ENCODE measurements at places on chromosomes 7 and 10.

- DNase-seq, result no peak
These were observed 501.5 kb downstream of the ARL4A start for GRCh38 chr7:13188922-13189321.

DNA sequence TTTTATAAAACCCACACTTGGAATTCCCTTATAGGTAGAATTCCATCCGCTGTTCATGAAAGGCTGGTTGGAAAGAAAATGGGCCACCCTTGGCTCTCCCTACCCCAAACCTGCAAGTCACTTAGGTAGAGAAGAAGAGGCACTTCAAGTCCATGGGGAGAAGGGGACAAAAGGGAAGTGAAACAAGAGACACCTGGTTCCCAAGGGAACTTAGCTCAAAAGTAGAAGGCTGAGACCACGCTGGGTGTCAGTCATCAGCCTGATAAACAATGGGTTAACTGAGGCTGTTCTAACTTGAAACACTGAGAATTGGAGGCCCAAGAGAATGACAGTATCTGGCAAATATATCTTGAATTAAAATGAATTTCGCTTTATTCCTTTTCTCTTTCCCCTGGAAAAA is 330.8 kb upstream of the NFE2L3 start:
- no peak for DNase-seq

DNA sequence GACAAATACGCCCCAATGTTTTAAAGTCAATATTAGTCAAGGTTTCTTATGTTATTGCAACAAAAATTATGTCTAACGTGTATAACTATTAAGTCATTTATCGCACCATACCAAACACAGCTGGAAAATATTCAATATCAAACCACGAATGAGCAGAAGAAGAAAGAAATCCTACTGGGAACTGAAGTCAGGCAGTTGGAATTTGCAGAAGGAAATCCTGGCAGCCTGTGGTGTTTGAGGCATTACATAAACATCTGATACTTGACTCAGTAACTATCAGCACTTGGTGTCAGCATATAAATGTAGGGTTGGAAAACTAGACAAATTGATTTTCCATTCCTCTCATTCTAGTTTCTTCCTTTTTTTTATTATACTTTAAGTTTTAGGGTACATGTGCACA is 83.4 kb upstream of the NUPR2 start:
- DNase-seq, result no peak

GRCh38 chr10:31808258-31809218 is 120.1 kb downstream of the ARHGAP12 start:
- peak; percentile 79 for DNase-seq

DNA sequence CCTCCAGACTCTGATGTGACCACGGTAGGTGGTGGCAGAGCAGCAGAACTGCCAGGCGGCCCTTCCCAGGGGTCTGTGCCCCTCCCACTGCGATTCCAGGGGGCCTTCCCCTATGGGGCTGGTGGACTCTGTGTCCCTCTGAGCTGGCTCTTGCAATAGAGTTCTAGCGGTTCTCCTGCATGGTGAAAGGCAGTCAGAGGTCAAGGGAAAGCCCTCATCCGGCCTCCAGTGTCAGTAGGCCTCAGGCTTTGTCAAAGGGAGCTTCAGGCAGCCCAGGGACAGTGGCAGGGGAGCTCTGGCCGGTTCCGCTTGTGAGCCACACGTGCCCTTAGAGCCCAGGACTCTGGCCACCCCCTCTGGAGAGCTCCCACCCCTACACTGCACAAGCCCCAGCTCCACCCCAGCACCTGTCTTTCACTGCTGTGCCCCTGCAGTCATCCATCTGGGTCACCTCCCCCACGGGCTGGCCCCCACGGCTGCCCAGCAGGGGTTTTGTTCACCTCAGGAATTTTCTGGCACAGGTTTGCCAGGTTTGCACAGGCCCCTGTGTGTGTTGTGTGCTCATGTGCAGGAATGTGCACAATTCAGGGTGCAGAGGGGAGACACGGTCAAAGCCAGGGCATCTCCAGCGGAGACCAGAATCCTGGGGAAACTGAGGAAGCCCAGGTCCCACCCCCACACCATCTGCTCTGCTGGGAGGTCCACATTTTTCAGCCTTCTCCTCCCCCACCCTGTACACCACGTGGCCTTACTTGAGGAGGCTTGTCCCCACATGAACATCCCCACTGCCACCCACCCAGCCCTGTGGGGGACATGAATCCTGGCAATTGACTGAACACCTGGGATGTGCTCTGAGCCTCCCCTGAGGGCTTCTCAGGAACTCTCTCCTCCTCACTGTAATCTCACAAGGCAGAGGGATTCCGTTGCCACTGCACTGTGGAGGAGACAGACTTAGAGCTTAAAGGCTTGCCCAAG is 23.8 kb downstream of the C10orf105 start:
- no peak for DNase-seq

DNA sequence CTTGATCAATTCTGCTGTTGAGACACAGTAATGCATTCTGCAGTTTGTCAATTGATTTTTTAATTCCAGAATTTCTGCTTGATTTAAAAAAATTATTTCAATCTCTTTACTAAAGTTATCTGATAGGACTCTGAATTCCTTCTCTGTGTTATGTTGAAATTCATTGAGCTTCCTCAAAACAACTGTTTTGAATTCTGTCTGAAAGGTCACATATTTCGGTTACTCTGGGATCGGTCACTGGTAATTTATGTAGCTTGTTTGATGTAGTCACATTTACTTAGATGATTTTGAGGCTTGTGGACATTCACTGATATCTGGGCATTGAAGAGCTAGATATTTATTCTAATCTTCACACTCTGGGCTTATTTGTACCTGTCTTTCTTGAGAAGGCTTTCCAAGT is 67.2 kb upstream of the NME8 start:
- no peak for DNase-seq

DNA sequence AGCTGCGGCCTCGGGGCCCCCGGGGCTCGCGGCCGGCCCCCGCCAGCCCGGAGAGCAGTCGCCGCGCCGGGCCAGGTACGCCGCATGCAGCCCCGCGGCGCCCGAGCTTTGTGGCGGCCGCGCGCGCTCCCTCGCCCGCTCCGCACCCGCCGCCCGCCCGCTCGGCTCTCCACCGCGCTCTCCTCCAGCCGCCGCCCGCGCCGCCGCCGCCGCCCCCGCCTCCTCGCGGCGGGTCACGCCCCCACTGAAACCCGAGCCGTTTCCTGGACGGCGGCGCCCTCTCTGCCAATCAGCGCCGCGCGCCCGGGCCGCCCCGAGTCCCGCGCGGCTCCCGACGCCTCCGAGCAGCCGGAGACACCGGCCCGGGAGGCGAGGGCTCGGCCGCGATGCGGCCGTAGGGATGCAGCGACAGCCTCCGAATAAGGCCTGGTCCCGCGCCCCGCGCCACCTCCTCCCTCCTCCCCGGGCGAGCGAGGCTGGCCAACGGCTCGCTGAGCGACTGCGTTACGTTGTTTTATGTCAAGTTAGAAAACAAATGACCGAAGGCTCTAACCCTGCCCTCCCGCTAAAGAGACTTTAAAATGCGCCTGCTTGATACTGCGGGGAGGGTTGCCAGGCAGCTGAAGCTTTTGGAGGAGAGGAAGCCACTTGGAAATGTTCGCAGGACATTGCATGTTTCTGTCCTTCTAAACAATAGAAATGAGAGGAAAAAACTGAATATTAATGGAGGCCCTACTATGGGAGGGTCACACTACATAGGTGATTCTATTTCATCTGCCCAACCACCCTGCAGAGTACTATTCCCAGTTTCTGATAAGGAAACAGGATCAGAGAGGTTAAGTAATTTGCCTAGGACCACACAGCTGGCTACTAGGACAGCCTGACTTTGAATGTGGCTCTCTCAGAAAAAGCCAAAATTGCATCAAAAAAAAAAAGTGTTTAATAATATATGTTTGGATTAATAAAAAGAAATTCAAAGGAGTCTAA is at the start of gene FGFR2:
TSS of gene FGFR2 (minus strand) at position 182 of the 987 bp plus-strand sequence. CDS start 4,627 bp downstream, outside the sequence.
- peak; percentile 76 for DNase-seq

DNA sequence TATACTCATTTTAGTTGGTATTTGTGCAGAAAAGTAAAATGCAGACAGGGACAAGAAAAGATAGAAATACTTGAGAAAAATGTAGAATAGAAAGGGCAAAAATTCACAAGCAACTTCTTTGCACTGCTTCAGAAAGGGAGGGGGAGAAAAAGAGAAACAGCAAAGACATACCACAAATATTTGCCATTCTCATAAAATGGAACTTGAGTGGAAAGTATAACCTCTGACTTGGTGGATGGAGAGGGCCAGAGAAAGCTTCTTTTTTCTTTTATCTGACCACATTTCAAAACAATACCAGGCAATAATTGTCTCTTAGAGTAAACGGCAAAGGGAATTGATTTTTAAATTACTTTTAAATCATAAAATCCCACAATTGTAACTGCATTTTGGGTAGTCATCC is 35.8 kb upstream of the TRUB1 start:
- DNase-seq, result no peak

- DNase-seq, result no peak
These were observed 177.1 kb downstream of the DGKI start for GRCh38 chr7:137669706-137670105.

DNA sequence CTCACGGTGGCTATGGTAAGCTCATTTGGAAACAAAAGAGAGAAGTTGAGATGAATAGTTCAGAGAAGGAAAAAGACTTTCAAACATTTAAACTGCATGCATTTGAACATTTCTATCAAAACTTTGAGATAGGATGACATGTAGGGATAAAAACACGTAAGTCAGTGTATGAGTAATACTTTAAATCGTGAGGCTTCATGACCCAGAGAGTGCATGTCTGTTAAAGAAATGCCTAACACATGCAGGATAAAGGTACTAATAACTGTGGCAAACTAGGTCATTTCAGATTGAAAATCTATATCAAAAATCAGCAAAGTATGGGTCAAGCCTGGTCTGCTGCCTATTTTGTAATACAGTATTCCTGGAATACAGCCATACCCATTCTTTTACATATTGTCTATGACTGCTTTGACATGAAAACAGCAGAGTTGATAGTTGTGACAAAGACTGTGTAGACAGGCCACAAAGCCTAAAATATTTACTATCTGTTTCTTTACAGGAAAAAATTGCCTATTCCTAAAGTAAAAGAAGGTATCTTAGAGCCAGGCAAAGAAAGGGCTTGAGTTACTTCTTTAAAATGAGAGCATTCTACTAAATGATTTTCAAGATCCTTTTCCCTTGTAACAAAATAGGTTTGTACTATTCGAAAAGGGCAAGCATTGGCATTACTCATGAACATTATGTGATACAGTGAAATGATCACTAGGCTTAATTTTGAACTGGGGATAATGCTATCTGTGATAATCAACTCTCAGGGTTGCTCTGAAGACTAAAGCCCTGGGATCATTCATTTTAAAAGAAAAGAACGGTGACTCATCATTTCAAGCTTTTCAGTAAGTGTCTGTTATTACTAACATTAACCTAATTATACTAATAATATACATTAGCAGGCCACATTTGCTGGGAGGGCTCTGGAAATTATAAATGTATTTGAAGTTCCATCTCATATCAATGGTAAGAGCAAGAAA is 185.9 kb downstream of the CRPPA start:
- no peak for DNase-seq

- no peak for DNase-seq
These were observed 793.4 kb downstream of the NRG3 start for GRCh38 chr10:82668221-82668895.

- DNase-seq, result no peak
These were observed 42.8 kb upstream of the TECTB start for GRCh38 chr10:112240441-112240840.

GRCh38 chr10:110006358-110007160 is 1.2 kb upstream of the ADD3 start:
- no peak for DNase-seq

GRCh38 chr7:108643136-108643535 is 73.5 kb downstream of the DNAJB9 start:
- no peak for DNase-seq

- no peak for DNase-seq
These were observed 422 bp downstream of the AP1S1 start for GRCh38 chr7:101154693-101155102.

DNA sequence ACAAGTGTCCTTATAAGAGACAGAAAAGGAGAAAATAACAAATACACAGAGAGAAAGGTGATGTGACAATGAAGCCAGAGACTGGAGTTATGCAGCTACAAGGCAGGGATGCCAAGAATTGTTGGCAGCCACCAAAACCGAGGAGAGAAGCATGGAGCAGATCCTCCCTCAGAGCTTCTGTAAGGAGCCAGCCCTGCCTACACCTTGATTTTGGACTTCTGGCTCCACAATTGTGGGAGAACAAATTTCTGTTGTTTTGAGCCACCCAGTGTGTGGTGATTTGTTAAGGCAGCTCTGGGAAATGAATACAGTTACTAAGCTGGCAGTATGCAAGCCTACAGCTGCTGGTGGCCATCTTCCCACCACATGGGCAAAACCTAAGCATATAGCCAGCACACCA is 163.6 kb downstream of the GRM8 start:
- no peak for DNase-seq

DNA sequence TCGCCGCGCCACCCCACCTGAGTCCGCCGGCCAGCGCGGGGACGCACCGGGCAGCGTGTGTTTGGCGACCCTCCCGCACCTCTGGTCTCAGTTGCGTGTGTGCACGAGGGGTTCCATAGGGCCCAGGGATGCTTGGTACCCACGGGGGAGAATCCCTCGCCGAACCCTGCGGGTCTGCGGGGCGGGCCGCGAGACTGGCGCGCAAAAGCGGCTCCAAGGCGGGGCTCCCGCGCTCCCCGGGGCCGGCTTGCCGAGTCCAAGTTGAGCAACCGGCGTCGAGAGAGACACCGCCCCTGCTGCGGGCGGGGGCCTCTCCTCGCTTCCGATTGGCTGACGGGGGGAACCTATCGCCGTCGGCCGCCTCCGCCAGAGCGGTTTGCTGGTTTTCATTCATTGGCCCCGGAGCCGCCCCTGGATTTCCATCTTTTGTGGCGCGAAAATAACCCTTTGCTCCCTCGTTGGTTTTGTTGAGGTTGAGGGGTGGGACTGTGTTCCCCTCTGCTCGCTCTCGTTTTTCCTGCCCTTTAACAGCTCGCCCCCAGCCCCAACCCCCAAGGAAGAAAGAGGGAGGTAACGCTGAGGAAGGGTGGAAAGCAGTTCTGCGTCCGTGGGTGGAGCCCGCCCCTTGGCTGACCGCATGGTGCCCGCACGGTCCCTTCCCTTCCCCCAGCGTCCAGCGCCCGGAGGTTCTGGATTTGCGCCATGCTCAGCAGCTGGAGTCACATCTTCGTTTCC is 4.0 kb upstream of the IGF2BP3 start:
- peak; percentile 96 for DNase-seq

DNA sequence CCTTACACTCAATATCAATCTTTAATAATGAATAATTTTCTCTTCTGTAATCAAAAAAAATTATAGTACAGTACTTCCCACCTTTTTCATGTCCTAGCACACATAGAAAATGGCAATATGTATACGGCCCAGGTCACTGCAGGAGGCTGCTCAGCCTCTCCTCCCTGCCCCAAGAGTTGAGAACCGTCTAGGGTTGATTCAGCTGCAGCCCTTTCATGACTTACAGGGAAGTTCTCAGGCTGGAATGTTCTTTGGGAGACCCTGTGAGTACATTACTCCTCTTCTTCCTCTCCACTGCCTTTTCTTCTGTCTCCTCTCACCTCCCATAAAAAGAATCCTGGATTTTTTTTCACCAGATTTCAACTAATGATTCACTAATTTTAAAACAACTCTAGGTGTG is 180.0 kb downstream of the HDAC9 start:
- DNase-seq, result no peak

GRCh38 chr10:86001521-86001920 is 365.1 kb downstream of the GRID1 start:
- DNase-seq, result no peak

GRCh38 chr10:130352291-130352645 is 216.1 kb downstream of the GLRX3 start:
- no peak for DNase-seq
